Dermis blood vessel endothelial cell (primary cell): ENCODE measurements at places on chromosomes 11 and 22. TPM values are rescaled to one million over a fixed set of nuclear protein-coding genes. Genes with fewer than 3 reads are reported as not detected.

- DNase-seq = no peak
Measured at GRCh38 chr11:1301220-1302000, 8.0 kb downstream of the TOLLIP start.

GRCh38 chr22:18152519-18152918, 2.5 kb downstream of the USP18 start:
- no peak for DNase-seq

DNA sequence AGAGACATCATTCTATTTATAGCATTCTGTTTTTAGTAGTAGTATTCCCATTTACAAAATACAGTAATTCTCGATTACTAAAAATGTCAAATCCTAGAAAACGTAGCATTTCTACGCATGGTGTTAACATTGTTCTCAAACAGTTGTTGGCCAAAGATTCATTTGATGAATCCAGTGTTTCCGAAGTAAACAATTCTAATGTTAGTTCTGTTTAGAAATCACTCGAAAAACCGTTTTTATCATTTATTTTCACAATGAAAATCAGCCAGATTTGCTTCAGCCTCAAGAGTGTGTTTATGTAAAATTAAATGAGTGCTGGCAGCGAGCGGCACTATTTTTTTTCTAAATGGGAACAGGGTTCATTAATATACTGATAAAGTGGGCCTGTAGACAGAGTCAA, 7.1 kb downstream of the MS4A18 start:
- DNase-seq = no peak

GRCh38 chr11:99371257-99371656, 350.5 kb downstream of the CNTN5 start:
- no peak for DNase-seq

- peak; percentile 26 for DNase-seq
Measured at GRCh38 chr11:27211370-27212127, 151.5 kb downstream of the CCDC34 start.

DNA sequence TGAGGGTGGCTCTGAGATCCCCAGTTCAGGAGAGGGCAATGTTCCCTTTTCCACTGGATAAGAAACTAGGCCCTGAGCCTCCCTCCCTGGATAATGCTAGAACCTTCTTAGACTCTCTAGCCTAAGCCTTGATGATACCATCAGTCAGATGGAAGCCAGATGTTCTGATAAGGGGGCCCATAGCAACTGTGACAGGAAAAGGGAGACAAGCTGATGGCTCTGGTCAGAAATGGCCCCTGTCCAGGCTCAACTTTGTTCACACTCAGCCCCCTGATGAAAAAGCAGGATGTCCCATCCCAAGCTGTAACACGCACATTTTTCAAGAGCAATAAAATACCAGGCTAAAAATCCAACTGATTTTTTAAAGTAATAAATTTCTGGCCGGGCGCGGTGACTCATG, 7.2 kb upstream of the OAF start:
- DNase-seq = no peak

DNA sequence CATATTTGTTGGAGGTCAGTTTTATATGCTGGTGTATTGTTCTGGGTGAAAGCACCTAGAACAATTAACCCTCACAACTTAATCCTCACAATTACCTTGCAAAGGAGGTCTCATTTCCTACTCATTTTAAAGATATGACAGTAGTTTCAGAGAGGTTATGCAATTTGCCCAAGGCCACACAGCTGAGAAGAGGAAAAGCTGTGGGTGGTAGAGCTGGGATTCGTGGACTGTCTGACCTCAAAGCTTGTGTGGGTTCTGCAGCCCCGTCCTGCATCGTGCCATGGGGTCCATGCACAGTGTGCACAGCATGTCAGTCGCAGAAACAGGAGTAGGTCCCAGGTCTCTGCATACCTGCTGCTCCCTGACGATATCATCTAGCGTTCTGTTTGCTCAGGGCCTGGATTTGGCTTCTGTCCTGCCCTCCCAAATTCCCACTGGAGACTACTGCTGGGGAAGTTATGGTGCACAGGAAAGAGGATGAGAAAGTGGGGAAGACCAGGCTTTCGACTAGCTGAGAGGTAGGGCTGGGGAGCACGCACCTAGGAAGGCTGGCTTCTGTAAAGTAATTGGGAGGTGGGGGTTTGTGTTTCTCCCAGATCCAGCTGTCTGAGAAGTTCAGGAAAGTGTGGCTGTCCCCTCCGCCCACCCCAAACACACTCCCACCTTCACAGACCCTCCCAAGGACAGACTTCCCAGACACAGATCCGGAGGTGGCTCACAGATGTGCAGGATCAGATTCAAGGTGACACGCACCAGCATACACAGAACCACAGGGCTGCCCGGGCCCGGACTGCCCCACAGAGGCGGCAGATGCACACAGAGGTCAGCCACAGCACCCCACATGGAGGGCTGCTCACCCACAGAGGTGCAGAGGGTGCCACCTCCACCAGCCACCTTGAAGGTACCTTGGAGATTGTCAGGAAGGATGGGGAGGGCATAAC, 2.0 kb downstream of the BACE1 start:
- no peak for DNase-seq

DNA sequence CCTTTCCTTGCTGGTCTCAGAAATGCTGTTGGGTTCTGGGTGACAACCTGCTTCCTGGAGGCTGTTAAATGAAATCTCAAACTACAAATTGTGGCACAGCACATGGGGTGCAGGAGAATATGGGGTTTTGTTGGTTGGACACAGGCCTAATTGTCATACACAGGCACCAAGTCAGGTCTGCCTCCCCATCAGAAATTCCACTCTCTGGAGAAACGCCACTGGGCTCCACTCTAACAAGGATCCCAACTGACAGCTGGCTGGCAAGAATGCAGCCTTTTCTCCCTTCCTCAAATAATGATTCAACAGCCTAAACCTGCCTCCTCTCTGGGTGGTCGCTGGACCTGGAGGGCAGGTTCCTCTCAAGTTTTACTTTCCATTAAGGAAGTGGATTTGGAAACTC, 177.8 kb upstream of the NARS2 start:
- no peak for DNase-seq

DNA sequence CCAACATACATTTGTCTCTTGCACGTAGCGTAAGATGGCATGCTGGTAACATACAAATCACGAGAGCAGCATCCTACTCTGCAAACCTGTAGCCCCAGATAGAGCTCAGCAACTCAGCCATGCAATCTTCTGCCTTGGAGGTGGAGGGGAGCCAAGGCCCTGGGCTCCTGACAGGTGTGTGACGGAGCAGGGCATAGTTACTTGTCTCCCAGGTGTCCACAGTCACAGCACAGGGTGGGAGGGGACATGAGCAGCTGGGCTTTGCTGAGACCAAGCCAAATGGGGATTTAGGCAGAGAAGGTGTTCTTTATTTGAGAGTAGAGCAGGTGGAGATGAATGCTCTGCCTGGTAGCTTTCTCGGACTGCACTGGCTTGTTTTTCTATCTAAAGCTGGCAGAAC, 111.7 kb downstream of the TEAD1 start:
- DNase-seq = no peak

DNA sequence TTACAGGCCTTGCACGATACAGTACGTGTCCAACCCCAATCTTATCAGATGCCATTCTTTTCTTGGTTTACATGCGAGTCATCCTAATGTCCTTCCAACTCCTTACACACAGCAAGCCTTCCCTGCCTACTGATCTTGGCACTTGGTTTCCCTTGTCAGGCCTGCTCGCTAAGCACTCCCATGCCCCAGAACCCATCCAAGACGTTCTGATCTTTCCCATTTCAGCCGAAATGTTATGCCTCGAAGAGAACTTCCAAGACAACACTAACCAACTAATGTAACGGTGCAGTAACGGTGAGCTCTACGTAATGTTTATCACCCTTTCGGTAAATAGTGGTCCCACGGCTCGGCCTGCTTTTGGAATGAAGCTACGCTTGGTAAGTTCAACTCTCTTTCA, 521 bp downstream of the PES1 start:
- DNase-seq = peak; percentile 44

DNA sequence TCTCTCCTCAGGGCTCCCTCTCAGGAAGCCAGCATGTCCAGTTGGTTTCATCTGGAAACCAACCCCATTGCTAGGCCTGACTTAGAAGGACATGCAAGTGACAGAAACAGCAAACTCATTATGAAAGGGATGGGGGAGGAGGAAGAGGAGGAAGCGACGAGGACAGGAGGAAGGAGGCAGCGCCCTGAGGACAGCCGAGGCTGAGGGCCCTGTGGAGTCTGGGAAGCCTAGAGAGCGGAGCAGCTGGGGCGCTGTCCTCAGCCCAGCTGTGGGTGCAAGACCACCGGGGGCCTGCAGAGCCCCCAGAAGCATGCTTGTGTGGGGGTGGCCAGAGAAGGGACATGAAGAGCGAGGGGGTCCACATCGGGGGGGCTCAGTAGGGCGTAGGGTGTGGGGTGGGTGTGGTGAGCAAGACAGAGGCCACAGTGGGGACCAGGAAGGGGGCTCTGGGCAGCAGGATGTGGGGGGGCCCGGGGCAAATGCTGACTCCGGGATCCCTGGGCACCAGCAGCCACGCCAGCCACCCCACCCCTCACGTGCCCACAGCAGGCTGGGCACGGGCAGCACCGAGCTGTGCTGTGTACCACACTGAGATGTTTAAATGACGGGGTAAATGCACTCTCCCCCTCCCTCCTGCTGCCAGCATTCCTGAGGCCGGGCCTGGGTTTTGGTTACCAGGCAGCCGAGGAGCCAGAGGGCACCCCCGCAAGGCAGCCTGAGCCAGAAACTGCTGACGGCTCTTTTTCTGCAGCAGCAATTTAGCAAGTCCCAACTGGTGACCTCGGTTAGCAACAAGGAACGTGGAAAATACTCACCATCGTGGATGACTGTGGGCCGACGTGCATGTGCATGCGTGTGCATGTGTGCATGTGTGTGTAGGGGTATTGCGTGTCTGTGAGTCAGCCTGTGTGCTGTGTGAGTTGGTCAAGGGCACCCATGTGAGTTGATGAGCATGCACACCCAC, 82.7 kb upstream of the LINC01488 start:
- no peak for DNase-seq

GRCh38 chr11:110720431-110721275, 8.4 kb upstream of the ARHGAP20 start:
- no peak for DNase-seq

- peak; percentile 96 for DNase-seq
Measured at GRCh38 chr22:31290494-31291471, 1.5 kb downstream of the PIK3IP1 start.

- peak; percentile 46 for DNase-seq
Measured at GRCh38 chr11:103798026-103798425, 238.4 kb upstream of the DDI1 start.

GRCh38 chr11:130816546-130817329, 99.5 kb downstream of the SNX19 start:
- DNase-seq = no peak

DNA sequence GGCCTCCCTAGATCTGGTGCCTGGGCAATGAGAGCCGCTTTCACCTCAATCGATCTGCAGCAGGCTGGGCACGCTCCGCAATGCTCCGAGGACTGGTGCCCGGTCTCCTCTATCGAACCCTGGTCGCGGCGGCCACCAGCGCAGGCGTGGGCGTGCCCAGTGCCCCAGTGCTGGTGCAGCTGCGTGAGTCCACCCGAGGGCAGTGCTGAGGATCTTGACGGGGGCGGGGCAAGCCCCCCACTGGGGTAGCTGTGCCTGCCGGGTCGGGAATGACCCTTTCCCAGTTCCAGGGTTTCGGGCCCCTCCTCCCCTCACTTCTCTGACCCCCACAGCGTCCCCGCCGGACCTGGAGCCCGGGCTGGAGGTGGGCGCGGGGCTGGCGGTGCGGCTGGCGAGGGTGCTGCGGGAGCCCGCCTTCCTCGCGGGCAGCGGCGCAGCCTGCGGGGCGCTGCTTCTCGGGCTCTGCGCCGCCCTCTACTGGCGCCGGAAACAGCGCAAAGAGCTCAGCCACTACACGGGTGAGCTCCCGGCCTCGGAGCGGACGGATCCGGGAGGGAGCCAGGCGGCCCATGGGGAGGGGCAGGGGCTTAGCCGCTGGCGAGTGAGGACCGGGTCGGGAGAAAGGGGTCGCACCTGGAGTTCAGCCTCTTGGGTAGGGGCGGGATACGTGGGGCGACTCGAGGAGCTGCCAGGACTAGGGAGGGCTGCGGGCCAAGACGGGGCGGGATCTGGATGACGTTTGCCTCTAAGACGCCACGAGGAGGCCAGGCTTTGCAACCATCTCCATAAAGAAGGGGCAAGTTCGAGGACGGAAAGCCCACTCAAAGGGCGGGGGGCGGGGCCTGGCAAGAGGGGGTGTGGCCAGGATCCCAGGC, 10.9 kb downstream of the ROBO3 start:
- DNase-seq = peak; percentile 97

- no peak for DNase-seq
Measured at GRCh38 chr11:1280116-1281035, 29.1 kb downstream of the TOLLIP start.

GRCh38 chr22:37896181-37896592, 9.9 kb upstream of the MICALL1 start:
- peak; percentile 65 for DNase-seq

GRCh38 chr11:130094614-130095013, 24.9 kb downstream of the APLP2 start:
- no peak for DNase-seq

- DNase-seq = no peak
Measured at GRCh38 chr11:18449251-18449650, 6.4 kb upstream of the LDHAL6A start.

DNA sequence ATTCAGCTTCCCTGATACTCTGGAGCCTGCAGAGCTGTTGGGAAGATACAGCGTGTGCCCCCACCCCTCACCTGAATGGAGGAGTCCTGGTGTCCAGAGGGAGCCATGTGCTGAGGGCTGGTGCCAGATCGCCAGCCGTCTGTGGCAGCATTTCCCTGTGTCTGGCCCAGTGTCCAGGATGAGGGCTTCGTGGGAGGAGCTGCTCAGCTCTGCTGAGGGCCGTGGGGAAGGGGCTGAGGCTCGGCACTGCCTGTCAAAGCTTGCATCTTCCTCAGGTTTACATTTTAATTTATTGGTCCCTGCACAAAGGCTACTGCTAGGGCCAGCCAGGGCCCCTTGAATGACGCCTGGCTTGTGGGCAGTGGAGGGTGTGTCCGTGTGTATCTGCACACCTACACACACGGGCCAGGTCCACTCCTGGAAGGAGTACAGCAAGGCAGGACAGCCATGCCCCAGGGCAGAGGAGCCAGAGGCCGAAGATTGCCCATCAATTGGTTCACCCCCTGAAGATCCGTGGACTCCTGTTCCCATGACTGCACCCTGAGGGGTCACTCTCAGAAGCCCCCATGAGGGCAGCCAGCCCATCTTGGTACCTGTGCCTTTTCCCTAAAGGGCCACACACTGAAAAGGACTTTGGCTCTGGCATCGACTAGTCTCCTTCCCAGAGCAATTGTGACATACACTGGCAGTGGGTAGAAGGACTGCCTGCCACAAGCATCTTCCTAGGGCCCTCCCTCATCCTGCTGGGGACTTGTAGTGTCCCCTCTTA, 107.7 kb upstream of the PARVA start:
- no peak for DNase-seq

DNA sequence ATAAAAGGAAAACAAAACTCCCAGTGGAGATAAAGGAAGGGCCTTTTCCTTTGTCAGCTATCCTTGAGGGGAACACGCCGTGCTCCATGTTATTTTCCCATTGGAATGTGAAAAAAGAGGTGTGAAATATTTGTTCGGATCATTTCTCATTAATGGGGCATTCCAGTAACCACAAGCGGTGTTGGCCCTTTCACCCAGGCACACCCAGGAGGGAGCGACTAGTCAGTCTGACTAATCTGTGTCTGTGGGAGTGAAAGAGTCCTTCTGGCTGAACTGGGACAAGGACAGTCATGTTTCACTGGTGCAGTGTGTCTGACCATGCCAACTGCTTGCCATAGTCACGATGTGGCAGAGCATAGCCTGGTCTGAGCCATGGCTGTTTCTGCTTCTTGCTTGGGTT, 13.0 kb upstream of the MYEOV start:
- no peak for DNase-seq

OR52M1 gene
- total RNA-seq = not detected in 2 replicates

EHBP1L1 gene
- total RNA-seq = 15.7 and 15.9 TPM in 2 replicates

SLC22A9 gene
- total RNA-seq = not detected in 2 replicates

ADAMTS15 gene
- total RNA-seq = 2.7 and 4.6 TPM in 2 replicates

ARHGEF17 gene
- total RNA-seq = 25.0 and 55.4 TPM in 2 replicates

SBF2 gene
- 49.9 and 57.9 TPM in 2 replicates for total RNA-seq

CBLIF gene
- total RNA-seq = not detected in 2 replicates
